ENCODE measurements at places on chromosomes 5 and 9.

DNA sequence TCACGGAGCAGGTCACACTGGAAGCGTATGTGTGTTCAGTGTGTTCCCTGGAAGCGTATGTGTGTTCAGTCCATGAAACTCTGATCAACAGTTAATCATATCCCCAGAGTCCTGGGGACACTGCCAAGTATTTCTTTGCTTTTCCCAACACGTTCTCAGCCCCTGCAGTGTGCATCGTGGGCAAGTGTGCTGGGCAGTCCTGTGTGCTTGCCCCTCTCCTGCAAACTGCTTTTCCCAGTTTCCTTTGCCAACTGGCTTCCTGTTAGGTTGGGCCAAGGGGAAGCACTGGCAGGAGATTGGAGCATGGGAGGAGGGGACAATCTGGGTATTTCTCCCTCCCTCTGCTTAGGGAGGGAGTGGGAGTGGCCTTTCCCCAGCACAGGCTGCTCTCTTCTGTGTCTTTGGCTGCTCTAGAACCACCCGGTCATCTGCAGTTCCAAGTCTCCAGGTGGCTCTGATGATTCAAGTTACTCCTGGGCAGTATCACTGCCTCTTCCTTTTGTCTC lies 36.8 kb upstream of the NEK6 start:
- no peak for DNase-seq

DNA sequence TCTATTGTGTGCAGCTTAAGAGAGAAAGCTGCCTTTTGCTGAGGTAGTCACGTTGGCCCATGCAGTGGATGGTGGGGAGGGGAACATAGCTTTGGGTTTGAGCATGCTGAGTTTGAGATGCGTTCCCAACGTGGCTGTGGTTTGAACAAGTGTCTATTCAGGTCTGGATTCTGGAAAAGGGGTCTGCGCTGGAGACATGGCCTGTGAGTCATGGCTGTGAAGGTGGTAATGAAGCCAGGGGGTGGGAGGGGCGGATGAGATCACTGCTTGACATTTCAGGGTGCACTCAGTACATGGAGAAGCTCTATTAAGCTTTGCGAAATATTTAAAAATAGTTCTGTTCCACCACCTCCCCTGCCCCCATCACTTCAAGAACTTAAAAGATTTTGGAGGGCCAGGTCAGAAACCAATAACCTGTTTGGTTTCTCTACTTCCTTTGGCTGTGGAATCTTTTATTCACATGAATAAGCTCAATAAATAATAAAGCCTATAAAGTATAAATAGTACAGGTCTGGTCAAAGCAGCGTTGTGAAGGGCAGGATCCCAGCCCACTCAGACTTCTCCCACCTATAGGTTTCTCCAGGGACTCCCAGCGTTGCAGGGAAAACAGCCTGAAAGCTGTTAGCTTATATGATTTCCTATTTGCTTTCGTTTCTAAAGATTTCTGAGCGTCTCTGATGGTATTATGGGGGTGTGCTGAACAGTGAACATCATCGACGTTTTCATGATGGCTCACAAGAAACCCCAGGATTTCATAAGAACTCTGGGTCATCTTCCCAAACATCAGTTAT lies 189.9 kb downstream of the NSG2 start:
- DNase-seq: no peak

DNA sequence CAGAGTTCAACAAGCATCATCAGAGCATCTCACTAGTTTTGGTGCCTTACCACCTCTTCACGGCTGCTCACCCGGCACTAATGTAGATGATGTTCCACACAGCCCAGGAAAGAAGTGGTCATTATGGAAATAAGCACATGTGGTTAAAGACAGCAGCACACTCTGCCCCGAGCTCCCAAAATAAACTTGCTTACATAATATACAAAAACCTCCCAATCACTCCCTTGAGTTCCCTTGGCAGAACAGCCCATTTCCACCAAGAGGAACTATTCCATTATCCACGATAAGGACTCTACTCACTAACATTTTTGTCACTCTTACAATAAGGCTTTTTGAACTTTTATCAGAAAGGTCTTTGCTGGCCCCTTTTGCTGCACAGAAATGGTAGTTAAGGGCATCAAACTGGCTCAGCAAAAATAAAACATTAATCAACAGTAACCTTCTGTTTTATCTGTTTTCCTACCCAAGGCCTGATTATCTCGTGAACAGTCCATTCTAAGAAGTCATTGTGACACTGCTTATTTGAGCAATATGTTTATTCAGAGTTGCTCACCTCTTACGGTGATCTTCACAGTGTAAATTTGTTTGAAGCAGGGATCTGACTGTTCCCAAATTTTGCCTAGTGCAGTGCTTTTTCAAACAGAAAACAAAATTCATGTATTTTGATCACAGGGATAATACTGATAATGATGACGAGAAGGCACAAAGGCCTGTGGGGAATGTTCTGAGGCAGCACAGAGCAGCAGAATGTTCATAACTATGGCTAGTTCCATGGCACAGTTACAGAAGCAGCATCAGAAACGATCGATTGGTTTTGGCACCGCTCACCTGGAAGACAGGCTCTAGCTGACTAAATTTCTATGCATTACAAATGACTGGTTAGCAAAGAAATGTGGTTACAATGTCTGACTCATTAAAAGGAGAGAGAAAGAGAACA lies 399.8 kb upstream of the PIK3R1 start:
- no peak for DNase-seq

GRCh38 chr5:131218392-131218791 lies 45.5 kb upstream of the CDC42SE2 start:
- no peak for DNase-seq

- DNase-seq: no peak
Measured at GRCh38 chr9:126216826-126217225, 109.8 kb upstream of the MVB12B start.

All from neuronal stem cell (in vitro differentiated cells).